ENCODE measurements at places on chromosomes 3 and 15.
A peak's percentile ranks its signal among the peaks of the same experiment; 100 is the strongest.

DNA sequence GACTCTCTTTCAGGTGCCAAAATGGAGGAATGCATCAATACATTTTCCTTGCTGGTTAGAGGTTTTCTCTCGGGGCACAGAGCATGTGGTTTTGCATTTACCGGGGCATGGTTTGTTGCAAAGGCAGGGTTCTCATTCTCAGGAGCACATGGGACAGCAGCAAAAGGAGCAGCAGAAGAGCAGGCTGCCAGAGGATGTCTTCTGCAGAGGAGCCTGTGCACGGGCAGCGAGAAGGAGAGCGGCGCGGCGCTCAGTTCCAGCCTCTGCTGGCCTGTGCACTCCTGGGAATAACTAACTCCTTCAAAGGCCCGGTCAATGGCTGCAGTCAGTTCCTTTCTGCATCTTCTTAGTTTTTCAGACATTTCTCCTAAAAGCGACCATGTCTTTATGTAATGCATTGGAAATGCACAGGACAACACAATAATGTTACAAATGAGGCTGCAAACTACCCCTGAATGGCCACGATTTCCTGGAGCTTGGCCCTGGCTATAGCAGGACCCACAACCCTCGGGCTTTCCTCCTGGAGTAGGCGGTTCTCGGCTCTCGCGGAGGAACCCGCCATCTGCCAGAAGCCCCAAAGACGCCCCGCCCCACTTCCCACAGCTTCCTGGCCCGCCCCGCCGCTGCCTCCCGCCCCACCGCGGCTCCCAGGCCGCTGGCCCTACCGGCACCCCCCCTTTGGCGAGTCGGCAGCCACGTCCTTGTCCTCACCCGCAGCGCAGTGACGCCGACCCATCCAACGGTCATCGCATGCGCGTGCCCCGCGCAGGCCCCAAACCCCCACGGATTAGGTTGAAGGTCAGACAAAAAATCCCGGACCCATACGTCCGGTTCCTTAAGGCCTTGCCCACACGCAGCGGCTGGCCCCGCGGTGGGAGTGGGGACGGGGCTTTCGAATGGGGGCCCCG, at the start of gene C3orf62:
TSS of gene C3orf62 (minus strand) at position 758 of the 908 bp plus-strand sequence. CDS start at position 398, 360 bp downstream.
- DNase-seq, result peak; percentile 91

DNA sequence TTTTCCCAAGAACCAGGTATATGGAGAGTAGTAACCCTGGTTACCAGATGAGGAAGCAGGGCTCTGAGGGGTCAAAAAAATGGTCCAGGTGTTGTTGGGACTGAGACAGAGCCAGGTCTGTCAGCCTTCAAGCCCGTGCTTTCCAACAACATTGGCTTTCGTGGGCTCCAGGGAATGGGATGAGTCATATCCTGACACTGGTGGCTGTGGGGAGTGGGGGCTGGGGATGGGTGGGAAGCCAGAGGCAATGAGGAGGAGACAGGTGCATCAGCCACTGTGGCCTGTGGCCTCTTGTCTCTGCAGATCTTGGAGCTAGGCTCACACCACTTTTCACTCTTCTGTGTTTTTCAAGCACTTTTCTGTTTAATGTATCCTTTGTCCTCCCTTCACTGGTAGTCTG, 38.2 kb downstream of the CORO2B start:
- DNase-seq, result no peak

DNA sequence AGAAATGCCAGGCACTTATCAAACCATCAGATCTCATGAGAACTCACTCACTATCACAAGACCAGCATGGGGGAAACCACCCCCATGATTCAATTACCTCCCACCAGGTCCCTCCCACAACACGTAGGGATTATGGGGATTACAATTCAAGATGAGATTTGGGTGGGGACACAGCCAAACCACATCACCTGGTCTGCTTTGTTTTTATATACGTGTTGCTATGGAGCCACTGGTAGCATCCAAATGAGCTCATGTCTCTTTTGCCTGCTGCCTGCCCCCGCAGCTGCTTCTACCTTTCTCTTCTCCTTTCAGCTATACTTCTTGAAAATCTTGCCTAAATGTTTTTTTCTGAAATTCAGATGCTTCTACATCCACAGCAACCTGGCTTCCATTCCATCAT, 26.8 kb upstream of the PCOLCE2 start:
- no peak for DNase-seq

GRCh38 chr3:134477938-134478337, 7.8 kb downstream of the ANAPC13 start:
- DNase-seq, result no peak

- no peak for DNase-seq
Observed at GRCh38 chr3:186998937-186999368, 68.6 kb downstream of the ST6GAL1 start.

- DNase-seq, result no peak
Observed at GRCh38 chr3:43370293-43370980, 84.1 kb downstream of the SNRK start.

GRCh38 chr3:129399895-129400357, 28.5 kb downstream of the EFCAB12 start:
- DNase-seq, result no peak

DNA sequence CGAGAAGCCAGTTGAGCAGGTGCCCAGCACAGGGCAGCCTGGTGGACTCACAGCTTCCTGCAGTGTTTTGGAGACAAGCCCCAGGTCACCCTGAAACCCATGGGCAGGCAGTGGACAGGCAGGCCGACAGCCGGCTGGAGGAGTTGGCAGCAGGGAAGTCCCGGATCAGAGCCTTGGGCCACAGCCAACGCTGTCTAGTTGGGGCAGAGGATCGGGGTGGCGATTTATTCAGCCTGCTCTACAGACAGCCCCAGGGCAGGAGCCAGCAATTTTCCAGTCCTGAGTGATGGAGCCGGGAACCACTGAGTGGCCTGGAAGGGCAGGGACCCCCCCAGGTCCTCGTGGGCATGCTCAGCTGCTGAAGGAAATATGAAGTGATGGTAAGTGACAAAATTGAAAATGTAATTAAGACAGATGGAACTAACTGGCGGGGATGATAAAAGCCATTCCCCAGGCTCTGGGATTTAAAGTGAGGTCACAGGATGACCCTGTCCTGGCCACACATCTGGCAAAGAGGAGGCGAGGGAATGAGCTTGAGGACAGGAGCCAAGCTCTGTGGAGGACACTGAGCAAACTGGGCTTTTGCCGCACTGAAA, 34.4 kb upstream of the TBC1D21 start:
- peak; percentile 20 for DNase-seq

GRCh38 chr3:94159062-94159828, 96.4 kb downstream of the NSUN3 start:
- no peak for DNase-seq

GRCh38 chr3:54983266-54984099, 55.6 kb upstream of the LRTM1 start:
- DNase-seq, result no peak

GRCh38 chr3:117536006-117536405, 826.4 kb downstream of the TUSC7 start:
- DNase-seq, result no peak

GRCh38 chr3:5292512-5292911, 105.0 kb downstream of the EDEM1 start:
- no peak for DNase-seq

- DNase-seq, result no peak
Observed at GRCh38 chr3:131835906-131836305, 198.9 kb downstream of the CPNE4 start.

GRCh38 chr15:101111570-101112262, 140.1 kb downstream of the CHSY1 start:
- no peak for DNase-seq

GRCh38 chr15:26521130-26521529, 251.7 kb downstream of the GABRB3 start:
- no peak for DNase-seq

- no peak for DNase-seq
Observed at GRCh38 chr3:189272500-189273119, 100.8 kb downstream of the TPRG1 start.

DNA sequence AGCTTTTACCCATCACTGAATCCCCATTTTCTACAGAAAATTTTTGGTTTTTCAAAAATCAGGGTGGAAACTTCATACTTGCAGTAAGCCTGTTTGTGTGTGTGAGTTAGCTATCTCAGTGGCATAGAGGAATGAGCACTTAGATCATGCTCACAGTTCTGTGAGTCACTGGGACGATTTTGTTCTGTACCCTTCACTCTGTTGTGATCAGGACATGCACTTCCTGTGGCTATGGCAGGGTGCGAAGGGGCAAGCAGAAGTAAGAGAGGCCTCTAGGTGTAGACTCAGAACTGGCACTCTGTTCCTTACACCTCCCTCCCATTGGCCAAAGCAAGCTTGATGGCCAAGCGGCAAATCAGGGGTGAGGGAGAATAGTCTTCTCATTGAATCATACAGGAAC, 11.6 kb downstream of the NIPA2 start:
- DNase-seq, result no peak

DNA sequence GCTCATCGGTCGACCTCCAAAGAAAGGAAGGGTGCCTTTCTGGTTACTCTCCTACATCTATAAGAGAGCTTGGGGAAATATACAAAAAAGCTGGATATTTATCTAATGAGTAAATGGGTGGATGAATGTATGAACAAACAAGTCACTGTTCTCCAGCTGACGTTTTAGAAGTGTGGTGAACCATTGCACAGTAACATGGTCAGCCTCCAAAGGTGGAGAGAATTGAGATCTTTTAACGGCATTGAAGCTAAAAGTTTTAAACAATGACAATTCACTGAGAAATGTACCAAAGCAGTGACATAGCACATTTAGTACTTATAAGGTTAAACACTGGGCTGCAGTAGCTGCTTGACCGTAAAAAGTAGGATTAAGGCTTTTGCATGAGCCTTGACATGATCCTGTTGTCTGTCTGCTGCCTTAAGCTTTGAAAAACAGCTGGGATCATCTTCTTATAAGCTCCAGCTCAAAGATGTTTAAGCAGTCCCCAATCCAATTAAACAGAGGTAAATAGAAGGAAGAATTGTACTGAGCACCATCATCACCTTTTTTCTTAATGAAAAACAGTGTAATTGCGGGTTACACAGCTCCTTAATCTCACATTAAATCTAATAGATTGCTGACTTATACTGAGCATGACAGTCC, 222.9 kb downstream of the WDR72 start:
- DNase-seq, result no peak

- DNase-seq, result no peak
Observed at GRCh38 chr3:32448686-32449474, 53.8 kb downstream of the CMTM6 start.

DNA sequence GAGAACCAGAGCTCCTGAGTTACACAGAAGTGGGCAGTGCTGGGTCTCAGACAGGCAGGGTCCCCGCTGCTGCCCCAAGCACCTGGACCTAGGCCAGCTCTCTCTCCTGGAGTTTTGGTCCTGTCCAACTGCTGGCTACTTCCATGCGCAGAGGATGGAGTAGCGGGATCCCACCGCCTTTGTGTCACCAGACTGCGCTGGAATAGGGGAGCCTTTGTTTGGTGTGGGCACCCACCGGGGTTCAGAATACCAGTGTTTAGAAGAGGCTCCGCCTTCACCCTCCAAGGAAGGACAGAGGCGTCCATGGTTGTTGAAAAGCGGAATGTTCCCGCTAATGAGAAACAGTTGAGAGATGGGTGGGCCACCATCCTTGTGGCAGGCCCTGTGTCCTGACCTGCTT, 154.4 kb downstream of the DNAJB8 start:
- no peak for DNase-seq

DNA sequence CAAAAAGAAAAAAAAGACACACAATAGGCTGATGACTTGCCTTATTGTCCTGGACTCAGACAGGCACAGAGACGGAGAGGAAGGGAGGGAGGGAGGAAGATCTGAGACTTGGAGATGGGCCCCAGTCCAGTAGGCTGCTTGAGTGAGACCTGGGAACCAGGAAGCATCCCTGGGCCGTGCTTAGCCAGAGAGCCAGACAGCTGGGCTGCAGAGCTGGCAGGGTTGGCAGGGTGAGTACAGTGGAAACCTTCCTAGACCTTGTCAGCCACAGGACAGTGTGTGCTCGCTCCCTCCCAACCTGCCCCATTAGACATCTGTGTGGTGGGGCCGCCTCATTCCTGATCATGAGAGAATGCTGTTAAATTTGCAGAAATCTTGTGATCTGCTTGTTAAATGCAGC, 107.9 kb upstream of the ALDH1A3 start:
- DNase-seq, result no peak

DNA sequence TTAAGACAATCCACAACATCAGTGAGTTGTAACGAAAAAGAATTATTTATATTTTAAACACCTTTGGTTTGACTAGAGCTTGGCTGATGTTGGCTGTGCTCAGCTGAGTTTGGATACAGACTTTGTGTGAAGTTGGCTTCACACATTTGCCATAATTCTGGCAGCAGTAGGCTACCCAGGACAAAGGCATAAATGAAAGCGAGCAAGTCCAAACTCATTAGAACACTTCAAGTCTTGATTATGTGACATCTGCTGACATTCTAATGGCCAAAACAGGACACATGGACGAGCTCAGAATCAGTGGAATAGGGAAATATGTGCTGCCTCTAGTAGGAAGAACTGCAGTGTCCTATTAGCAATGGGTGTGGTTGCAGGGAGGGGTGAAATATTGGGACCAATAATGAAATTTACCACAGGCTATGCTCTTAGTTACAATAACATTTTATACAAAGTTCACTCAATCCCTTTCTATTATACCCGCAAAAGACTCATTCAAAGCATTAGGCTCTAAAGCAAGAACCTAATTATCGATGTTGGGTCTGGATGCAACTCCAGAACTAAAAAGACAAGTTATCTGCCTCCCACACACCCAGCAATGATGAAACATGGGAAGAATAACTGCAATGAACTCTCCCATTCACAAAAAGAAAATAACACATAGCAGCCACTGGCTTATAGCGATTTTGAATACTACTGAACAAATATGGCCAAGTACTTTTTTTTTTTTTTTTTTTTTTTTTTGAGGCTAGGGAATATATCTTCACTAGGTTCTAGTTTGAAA, 493.9 kb upstream of the RASGRP1 start:
- DNase-seq, result no peak

DNA sequence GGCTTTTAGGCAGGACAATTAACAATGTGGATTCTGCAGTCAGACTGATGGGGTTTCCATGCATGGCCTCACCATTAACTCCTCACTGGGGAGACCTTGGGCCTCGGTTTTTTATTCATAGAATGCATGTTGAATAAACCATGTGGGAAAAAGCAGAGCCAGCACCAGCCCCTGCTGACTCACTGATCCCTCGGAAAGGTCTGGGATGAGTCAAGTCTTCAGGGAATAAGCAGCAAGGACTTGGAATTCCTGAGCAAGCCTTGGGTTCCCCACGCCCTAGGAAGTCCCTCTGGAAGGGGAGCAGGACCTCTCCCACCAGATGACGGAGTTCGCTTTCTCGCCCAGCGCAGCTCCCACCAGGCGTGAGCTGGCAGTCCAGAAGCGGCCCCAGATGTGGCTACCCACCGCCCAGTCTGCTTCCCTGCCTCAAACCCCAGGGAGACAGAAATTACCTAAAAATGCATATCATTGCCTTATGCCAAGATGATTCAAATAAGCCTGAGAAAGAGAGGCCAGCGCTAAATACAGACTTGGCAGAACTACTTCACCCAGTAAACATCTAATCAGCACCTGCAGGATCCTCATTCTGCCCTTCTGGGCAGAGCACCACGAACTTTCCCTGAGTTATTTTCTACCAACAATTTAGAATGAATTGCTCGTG, 45.4 kb downstream of the BTD start:
- DNase-seq, result peak; percentile 58

GRCh38 chr3:49534581-49535441, 19.5 kb upstream of the BSN start:
- no peak for DNase-seq

GRCh38 chr3:37163262-37164015, 10.9 kb downstream of the LRRFIP2 start:
- DNase-seq, result no peak

GRCh38 chr15:76134537-76134936, 74.8 kb downstream of the TMEM266 start:
- no peak for DNase-seq
